ENCODE measurements at places on chromosomes 5 and 9.

GRCh38 chr5:34533582-34534522 lies 122.3 kb upstream of the RAI14 start:
- DNase-seq = no peak

- DNase-seq = no peak
These were observed 2036.0 kb upstream of the C9orf72 start for GRCh38 chr9:29609282-29609681.

DNA sequence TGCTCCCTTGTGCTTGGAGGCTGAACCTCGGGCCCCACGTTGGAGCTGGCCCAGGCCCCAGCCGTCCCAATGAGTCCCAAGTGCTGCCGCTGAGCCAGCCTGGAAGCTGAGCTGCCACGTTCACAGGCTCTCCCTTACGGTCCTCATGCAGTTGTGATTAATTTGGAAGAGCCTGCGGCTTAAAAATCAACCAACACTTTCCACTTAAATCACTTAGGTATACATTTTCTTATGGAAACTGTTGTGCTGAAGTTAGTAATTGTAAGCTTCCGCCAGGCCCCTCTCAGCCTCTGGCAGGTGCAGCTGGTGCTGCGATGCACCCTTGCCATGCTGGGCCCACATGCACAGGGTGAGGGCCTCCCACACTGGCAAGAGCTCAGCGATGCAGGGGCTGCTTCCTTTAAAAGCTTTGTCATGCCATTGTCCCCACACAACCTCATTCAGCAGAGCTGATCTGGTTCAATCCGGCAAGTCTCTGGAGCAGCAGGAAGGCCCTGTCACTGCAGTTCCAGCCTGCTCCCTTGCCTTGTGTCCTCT lies 61.0 kb downstream of the IPPK start:
- no peak for DNase-seq

GRCh38 chr9:34252016-34252415 lies 73.2 kb downstream of the UBAP1 start:
- DNase-seq = no peak

DNA sequence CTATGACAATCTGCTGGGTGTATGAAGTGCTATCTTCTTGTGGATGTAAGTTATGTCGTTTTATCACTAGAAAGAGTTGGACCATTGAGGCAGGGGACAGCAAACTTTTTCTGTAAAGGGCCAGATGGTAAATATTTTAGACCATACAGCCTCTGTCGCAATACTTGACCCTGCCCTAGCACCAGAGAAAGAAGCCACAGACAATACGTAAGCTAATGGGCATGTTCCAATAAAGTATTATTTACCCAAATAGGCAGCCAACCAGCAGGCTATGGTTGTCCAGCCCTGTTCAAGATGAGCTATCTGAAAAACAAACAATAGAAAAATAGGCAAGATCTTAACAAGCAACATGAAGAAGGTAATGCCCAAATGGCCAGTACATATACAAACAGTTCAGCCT lies 36.4 kb downstream of the MTX3 start:
- no peak for DNase-seq

DNA sequence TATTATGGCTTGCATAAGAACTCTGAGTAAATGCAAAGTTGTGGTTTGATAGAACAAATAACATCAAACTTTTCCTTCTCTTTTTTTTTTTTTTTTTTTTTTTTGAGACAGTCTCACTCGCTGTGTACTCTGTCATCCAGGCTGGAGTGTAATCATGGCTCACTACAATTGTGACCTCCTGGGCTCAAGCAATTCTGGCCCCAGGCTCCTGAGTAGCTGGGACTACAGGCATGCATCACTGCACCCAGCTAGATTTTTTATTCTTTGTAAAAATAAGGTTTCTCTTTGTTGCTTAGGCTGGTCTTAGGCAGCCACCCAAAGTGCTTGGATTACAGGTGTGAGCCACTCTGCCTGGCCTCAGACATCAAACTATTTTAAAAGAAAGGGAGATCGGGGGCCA lies 19.0 kb upstream of the PTGER4 start:
- no peak for DNase-seq

GRCh38 chr9:86354818-86355309 lies 654 bp upstream of the TUT7 start:
- no peak for DNase-seq

- no peak for DNase-seq
These were observed 21.8 kb upstream of the LMX1B start for GRCh38 chr9:126591922-126592321.

- DNase-seq = no peak
These were observed 11.4 kb downstream of the LRRC8A start for GRCh38 chr9:128893354-128893753.

DNA sequence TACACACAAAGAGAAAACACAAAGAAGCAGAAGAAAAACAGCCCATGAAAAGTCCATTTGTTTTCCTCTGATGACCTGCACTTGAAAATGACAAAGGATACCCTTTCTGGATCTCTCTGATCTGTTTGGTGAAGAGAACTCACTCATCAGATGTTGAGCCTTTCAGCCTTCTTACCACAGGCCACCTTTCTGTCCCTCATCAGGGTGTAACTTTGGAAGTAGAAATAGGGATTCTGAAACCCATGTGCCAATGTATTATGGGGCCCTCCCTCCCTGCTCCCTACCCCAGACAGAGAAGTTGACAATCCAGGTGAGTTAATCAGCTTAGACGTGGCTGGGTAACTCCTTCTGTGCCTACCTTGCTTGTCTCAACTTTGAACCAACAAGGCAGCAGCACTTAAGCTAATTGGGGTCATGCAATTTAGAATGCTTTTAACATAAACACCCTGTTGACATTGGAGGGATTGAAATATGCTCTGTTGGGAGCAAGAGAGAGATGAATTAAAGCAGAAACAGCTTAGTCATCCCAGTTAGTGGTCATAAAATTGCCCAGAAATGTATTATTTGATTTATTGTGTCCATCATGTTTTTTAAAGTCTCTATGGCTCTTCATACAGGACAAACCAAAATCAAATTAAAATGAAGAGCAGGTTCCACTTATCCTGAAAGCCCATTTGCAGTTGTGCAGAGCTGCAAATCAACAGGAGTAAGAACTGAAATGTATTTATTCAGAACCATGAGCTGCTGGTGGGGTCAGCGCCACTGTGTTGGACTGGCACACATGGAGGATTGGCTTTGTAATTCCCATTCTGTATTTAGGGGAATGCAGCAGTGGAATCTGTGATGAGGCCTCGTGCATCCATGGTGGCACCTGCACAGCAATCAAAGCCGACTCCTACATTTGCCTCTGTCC lies 132.0 kb downstream of the LIFR start:
- DNase-seq = no peak

GRCh38 chr5:93911609-93912008 lies 170.2 kb upstream of the POU5F2 start:
- no peak for DNase-seq

- no peak for DNase-seq
These were observed 2.3 kb upstream of the IL17B start for GRCh38 chr5:149381261-149381985.

DNA sequence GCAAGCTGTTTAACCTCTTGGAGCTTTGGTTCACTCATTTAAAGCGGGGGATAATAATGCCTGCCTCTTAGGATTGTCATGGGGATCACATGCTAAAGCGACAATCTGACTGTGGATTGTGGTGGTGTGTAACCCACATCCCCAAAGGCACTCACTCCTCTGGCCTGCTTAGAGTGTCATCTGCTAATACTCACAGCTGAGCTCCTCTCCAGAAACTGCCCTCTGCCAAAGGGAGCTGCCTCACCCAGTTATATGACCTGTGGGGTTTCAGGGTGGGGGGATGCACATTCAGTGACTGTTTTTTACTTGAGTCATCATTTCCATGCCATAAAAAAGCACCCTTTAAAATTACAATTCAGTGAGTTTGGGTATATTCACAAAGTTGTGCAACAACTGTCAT lies 110.0 kb upstream of the SPOCK1 start:
- no peak for DNase-seq

DNA sequence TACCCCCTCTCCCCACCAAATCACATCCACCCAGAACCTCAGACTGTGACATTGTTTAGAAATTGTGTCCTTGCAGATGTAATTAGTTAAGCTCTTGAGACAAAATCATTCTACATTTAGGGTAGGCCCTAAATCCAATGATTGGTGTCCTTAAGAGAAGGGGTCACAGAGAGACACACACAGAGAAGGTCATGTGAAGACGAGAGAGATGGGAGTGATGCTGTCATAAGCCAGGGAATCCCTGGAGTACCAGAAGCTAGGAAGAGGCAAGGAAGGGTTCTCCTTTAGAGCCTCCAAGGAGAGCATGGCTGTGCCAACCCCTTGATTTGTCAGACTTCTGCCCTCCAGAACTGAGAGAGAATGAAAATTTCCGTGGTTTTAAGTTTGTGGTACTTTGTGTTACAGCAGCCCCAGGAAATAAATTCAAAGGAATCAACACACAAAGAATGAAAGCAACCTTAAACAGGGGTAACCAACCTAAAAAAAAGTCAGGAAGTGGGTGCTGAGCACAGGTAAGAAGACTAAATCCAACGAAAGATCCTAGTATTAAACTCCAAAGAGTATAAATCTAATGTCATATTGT lies 33.6 kb downstream of the TIMD4 start:
- DNase-seq = no peak

- no peak for DNase-seq
These were observed 210.0 kb downstream of the MPDZ start for GRCh38 chr9:13069498-13069897.

DNA sequence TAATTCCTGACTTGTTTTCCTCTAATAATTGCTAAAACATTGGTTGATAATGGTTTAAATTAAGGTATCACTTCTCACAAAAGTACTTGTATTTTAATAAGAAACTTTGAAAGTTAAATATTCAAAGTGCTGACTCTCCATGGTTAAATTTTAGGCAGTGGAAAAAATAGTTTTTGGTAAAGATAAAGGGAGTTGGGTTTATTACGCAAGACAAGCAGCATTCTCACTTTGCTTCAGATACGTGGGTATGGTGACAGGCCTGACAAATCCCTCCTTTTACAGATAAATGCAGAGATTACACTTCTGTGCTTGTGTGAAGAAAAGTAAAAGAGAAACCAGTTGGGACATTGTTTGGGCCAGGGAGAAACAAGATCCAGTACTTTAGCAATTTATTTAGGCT lies 14.5 kb upstream of the FAM170A start:
- no peak for DNase-seq

- no peak for DNase-seq
These were observed 15.1 kb downstream of the PNPLA7 start for GRCh38 chr9:137535120-137535428.

DNA sequence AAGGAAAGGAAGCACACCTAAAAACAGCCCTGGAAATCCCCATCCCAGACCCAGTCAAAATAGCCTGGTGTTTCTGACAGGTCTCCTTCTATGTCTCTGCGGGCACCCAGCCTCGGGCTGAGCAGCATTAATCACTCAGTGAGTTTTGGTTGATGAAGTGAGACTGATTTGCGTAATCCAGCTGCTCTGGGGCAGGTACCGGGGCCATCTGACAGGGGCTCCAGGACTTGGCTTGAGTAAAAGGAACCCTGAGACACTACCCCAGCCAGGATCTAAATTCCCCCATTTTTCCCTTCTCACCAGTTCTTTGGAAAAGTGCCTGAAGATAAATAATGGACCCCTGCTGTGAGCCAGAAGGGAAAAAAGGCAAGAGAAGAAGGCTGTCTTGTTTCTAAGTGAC lies 596 bp downstream of the SLC28A3 start:
- DNase-seq = no peak

DNA sequence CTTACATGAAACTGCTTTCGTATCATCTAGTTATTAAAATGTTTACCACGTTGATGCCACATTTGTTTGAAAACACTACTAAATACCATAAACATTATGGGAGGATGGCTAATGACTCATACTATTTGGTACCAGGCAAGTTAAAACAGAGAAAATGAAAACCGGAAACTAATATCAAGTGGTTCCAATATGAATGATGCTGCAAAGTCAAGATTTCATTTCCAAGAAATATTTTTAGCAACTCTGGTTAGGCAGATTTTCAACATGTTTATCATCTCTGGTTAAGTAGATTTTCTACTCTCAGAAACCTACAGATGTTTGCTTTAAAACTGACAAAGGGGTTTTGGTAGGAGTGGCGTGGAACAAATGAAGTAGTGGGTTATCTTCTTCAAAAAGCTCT lies 4.9 kb upstream of the F2R start:
- DNase-seq = no peak

- DNase-seq = no peak
These were observed 211.4 kb upstream of the CD180 start for GRCh38 chr5:67407979-67408378.

GRCh38 chr5:137743031-137743640 lies 7.2 kb upstream of the KLHL3 start:
- DNase-seq = peak; percentile 71

Measured in H9 (cell line).